Fibroblast of skin of abdomen (primary cell): ENCODE measurements at places on chromosomes 7 and 10.
A peak's percentile ranks its signal among the peaks of the same experiment; 100 is the strongest.

GRCh38 chr7:151088856-151089699 lies 2.8 kb downstream of the AGAP3 start:
- DNase-seq: no peak

GRCh38 chr7:50302486-50303334 lies 1.8 kb upstream of the IKZF1 start:
- no peak for DNase-seq

- no peak for DNase-seq
These were observed 489.2 kb downstream of the MDFIC start for GRCh38 chr7:115410972-115411686.

DNA sequence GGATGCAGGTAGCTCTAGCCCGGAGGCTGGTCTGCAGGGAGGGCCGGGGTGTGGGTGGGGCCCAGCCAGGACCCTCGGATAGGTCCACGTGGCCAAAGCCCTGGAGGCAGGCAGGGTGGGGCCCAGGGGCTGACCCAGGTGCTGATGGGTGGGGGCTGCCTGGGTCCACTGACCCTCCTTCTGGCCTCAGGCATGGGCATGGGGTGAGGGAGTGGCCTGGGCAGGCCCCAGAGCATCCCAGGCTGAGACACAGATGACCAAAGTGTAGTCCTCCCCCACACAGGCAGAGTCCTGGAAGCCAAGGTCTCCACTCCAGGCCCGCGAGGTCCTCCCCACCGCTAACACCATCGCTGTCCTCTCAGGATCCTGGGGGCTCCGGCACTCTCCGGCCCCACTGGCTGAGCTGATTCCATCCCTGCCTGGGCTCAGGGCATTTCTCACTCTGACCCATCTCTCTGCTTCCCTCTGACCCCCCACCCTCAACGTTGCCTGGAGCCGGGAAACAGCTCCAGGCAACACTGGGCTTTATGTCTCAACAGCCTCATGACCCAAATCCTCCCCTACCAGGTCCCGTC lies 20.7 kb upstream of the PPP2R2D start:
- no peak for DNase-seq

- no peak for DNase-seq
These were observed 324.4 kb downstream of the HGF start for GRCh38 chr7:81445462-81445861.

DNA sequence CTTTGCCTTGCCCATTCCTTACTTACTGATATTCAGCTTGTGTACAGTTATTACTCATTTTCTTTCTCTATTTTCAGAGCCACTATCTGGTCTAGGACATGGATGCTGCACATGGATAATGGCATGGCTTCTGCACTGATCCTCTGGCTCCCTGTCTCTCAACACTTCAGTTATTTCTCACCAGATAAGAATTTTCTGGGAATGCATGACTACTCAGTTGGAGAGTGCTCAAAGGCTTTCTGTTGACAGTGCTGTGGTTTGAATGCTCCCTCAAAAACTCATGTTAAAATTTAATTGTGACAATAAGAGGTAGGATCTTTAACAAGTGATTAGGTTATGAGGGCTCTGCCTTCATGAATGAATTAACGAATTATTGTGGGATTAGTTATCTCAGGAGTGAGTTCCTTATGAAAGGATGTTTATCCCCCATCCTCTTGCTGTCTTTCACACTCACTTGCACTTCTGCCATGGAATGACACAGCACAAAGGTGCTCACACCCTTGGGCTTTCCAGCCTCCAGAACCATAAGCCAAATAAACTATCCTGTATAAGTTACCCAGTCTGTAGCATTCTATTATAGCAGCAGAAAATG lies 16.1 kb upstream of the PIK3CG start:
- DNase-seq: peak; percentile 94
